ENCODE measurements at places on chromosomes 2 and 18. TPM values are rescaled to one million over a fixed set of nuclear protein-coding genes. Genes with fewer than 3 reads are reported as not detected.

Gene RNU2-63P
- total RNA-seq, result not detected

Gene SERPINB3
- 0.68 TPM for total RNA-seq

Gene CNGA3
- not detected for total RNA-seq

DNA sequence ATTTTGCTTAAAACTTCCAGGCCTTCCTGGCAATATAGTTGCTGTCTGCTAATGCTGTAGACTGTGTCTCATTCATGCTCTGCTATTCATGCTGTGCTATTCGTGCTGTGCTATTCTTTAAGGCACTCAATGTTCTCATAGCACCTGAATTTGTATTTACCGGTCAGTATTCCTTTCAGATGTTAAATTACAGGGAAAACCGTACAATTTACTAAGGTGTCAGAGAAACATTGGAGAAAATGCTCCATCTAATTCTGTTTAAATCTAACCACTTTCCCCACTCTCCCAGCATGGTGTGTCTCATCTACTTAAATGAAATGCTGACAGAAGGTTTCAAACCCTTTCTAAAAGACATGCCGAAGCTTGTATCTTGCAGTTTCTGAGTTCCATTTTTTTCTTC is 25.0 kb downstream of the FAM171B start:
- H3K4me3 ChIP-seq, result no peak overlapping the region
- H3K27me3 ChIP-seq, result no peaks in the 10 kb centered on the region
- no peak overlapping the region for H3K27ac ChIP-seq
- DNase-seq, result no peak
- H3K4me1 ChIP-seq, result no peaks in the 10 kb centered on the region
- H3K36me3 ChIP-seq, result no peaks in the 10 kb centered on the region

- H3K4me3 ChIP-seq, result no peak overlapping the region
- H3K4me1 ChIP-seq, result peaks cover 8% of the 10 kb centered on the region
- DNase-seq, result no peak
Measured at GRCh38 chr2:144836635-144837350, 316.9 kb upstream of the ZEB2 start.

DNA sequence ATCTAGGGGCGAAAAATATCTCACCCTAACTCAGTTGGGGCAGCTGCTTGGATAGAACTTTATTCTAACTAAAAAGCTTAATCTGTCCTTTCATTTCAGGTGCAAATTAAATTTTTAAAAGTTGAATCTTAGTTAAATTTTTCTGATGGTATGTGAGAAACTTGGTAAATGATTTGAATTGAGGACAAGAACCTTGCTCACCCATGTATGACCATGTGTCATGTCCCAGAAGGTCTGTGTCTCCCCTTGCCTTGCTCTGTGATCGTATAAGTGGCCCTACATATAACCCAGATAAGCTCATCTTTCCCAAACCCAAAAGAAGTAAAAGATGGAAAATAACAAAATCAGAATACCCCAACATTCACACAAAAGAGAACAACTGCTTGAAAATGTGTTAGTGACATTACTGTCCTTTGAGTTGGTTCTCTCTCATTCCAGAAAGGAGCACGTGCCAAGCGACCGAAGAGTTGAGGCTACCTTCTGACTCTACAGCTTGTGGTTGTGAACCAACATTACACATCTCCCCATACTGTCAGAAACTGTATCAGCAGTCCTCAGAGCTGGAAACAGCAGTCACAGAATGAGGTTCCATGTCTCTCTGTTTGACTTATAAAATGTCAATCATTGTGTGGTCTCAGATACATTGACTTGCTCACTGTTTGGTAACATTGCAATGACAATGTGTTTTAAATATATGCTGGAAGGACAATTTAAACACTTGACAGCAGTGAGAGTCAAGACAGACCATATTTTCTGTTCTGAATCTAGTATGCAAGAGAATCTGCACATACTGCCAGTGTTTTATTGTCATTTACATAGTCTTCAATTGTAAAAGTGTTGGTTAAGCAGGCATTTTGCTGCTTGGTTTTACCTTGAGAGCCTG is 46.3 kb upstream of the TANK start:
- no peaks in the 10 kb centered on the region for H3K36me3 ChIP-seq
- H3K4me3 ChIP-seq, result no peak overlapping the region
- DNase-seq, result no peak
- H3K4me1 ChIP-seq, result peaks cover 9% of the 10 kb centered on the region
- H3K27ac ChIP-seq, result no peak overlapping the region

GRCh38 chr2:69143748-69144360 is 130.9 kb downstream of the ANTXR1 start:
- no peaks in the 10 kb centered on the region for H3K36me3 ChIP-seq
- peaks cover 34% of the 10 kb centered on the region for H3K27me3 ChIP-seq
- no peak for DNase-seq
- peaks cover 6% of the 10 kb centered on the region for H3K4me1 ChIP-seq
- no peak overlapping the region for H3K4me3 ChIP-seq

DNA sequence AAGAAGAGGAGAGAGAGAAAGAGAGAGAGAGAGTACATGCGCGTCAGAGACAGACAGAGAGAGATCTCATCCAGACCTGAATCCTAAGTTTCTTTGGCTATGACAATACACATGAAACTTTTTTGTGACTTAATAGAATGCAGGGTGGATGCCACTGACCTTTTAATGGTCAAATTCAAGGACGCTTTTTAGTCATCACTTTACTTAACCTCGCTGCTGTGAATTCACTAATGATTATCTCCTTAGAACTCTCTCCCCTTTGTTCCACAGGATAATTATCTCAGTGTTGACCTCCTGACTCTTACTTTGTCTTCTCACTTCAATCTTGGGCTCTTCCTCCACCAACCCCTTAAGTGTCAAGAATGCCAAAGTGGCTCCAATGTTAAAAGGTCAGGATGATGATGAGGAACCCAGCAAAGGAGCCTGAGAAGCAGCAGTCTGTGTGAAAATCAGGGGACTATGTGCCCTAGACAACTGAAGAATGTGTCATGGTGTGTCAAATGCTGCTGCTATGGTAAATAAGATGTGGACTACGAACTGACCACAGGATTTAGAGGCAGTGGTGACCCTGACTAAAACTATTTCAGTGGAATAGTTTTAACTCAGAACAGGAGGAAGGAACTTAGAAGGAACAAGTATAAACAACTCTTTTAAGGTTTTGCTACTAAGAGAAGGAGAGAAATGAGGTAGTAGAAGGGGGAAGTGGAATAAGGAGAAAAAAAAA is 382.1 kb downstream of the ZEB2 start:
- no peak overlapping the region for H3K4me3 ChIP-seq
- no peaks in the 10 kb centered on the region for H3K36me3 ChIP-seq
- no peak overlapping the region for H3K27ac ChIP-seq
- H3K27me3 ChIP-seq, result no peaks in the 10 kb centered on the region
- H3K4me1 ChIP-seq, result no peaks in the 10 kb centered on the region
- no peak for DNase-seq

DNA sequence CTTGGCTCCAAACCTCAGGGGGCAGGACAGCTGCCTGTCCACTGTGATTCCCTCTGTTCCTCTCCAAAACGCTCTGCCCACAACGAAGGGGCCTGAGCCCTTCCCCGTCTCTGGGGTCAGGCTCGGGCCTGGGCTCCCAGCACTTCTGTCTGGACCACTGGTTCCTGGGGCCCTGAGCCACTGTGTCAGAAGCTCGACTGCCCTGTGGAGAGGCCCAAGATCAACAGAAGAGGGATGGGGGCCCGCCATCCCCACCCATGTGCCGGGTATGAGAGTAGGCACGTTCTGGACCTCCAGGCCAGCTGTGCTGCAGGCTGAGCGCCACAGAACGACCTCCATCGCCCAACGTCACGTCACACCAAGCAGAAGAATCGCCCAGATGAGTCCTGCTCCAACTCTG is 119.9 kb upstream of the HS6ST1 start:
- H3K4me3 ChIP-seq, result no peak overlapping the region
- H3K36me3 ChIP-seq, result peaks cover 5% of the 10 kb centered on the region
- no peaks in the 10 kb centered on the region for H3K4me1 ChIP-seq
- peaks cover 23% of the 10 kb centered on the region for H3K27me3 ChIP-seq
- H3K27ac ChIP-seq, result no peak overlapping the region

DNA sequence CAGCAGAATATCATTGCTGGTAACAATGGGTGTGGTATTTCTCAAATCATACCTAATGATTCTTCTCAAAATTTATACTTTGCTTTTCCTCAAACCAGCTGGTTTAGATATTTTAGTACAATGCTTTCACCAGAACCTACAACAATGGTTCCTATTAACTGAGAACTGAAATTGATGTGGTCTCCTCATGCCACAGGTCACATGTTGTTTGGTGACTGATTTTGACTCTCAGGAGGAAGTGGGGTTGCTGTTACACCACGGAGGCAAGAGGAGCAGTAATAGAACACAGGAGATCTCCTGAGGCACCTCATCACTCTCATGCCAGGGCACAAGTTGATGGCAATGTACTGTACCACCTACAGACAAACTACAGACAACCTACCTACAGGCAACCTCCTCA is 3.0 kb upstream of the CEP68 start:
- H3K36me3 ChIP-seq, result peaks cover 25% of the 10 kb centered on the region
- DNase-seq, result no peak
- no peaks in the 10 kb centered on the region for H3K27me3 ChIP-seq
- H3K4me1 ChIP-seq, result peaks cover 13% of the 10 kb centered on the region
- H3K27ac ChIP-seq, result no peak overlapping the region

DNA sequence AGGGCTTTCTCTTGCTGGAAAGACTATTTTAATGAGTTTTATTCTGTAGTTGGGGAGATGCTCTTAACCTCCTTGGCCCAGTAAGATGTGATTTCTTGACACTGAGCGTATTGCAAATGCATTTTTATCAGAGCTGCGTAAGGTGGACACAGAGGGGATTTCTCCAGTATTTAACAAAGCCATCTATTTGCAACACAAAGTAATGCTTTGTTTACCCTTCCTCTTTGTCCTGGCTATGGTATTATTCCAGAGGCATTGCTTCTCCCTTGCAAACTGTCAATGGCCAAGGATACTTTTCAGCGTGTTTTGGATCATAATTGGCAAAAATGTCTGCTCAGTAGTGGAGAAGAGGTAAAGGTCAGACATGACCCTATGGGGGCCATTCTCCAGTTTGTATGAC is 90.8 kb upstream of the PIK3C3 start:
- no peaks in the 10 kb centered on the region for H3K4me1 ChIP-seq
- H3K27me3 ChIP-seq, result peaks cover 42% of the 10 kb centered on the region
- no peak overlapping the region for H3K4me3 ChIP-seq
- no peaks in the 10 kb centered on the region for H3K36me3 ChIP-seq
- no peak overlapping the region for H3K27ac ChIP-seq

DNA sequence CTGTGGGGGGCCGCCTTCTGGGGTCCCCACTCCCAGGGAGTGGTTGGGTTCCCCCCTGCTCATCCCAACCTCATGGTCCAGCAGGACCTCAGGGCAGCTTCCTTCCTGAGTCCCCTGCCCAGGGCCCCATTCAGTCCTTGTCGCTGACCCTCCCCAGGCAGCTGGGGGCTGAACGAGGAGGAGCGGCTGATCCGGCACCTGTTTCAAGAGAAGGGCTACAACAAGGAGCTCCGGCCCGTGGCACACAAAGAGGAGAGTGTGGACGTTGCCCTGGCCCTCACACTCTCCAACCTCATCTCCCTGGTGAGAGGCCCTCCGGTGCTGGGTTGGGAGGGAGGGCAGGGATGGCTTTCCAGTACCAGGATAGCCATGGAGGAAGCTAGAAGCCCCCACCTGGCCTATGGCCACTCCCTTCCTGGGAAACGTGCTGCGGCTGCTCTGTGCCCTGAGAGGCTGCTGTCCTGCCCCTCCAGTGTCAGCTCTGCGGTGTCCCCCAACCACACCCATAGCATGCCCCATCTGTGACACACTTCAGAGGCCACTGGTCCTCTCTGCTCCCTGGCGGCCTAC is 497 bp downstream of the CHRND start:
- H3K4me1 ChIP-seq, result no peaks in the 10 kb centered on the region
- no peak overlapping the region for H3K27ac ChIP-seq
- no peak overlapping the region for H3K4me3 ChIP-seq
- peaks cover 88% of the 10 kb centered on the region for H3K27me3 ChIP-seq
- peaks cover 2% of the 10 kb centered on the region for H3K36me3 ChIP-seq
- no peak for DNase-seq

- no peaks in the 10 kb centered on the region for H3K27me3 ChIP-seq
- no peak overlapping the region for H3K27ac ChIP-seq
- H3K36me3 ChIP-seq, result no peaks in the 10 kb centered on the region
- DNase-seq, result no peak
- H3K4me1 ChIP-seq, result peaks cover 35% of the 10 kb centered on the region
Measured at GRCh38 chr2:33215299-33215698, 261.1 kb upstream of the RASGRP3 start.

- no peak for DNase-seq
- H3K27ac ChIP-seq, result no peak overlapping the region
Measured at GRCh38 chr2:29314816-29315571, 199.8 kb downstream of the CLIP4 start.

DNA sequence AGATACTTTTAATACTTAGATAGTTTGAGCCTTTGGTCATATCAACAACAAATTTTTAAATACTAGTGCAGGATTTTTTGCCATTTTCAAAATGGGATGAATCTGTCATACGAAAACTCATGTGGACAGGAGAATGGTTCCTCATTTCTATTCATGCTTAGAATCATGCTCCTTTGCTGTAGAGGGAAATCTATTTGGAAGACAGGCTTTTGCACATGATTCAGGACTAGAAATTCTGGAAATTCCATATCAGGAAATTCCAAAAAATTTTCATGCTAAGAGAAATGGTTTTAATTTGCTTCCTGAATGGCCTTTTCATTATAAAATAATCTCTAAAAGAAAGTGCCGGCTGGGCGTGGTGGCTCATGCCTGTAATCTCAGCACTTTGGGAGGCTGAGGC is 39.3 kb downstream of the MOGAT1 start:
- peaks cover 94% of the 10 kb centered on the region for H3K36me3 ChIP-seq
- H3K4me1 ChIP-seq, result peaks cover 20% of the 10 kb centered on the region
- no peaks in the 10 kb centered on the region for H3K27me3 ChIP-seq

DNA sequence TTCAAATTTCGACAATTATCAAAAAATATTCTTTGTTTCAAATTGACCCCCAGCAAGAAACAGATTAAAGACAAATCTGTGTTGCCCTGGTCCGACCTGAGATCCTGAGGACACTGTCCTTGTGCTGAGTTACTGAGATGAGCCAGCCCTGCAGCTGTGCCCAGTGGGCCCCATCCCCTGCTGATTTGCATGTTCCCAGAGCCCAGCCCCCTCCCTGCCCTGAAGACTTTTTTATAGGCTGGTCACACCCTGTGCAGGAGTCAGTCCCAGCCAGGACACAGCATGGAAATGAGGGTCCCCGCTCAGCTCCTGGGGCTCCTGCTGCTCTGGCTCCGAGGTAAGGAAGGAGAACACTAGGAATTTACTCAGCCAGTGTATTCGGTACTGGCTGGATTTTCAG is 31.4 kb upstream of the ZNG1B start:
- DNase-seq, result no peak
- peaks cover 5% of the 10 kb centered on the region for H3K36me3 ChIP-seq
- no peak overlapping the region for H3K27ac ChIP-seq
- H3K4me3 ChIP-seq, result no peak overlapping the region
- H3K4me1 ChIP-seq, result peaks cover 9% of the 10 kb centered on the region

GRCh38 chr2:37623406-37623805 is 48.0 kb downstream of the CDC42EP3 start:
- H3K36me3 ChIP-seq, result no peaks in the 10 kb centered on the region
- H3K27ac ChIP-seq, result peak overlapping the region; percentile 16
- no peaks in the 10 kb centered on the region for H3K27me3 ChIP-seq
- no peak for DNase-seq
- no peak overlapping the region for H3K4me3 ChIP-seq
- peaks cover 12% of the 10 kb centered on the region for H3K4me1 ChIP-seq
